ENCODE measurements at places on chromosomes 13 and 19. TPM values are rescaled to one million over a fixed set of nuclear protein-coding genes. Genes with fewer than 3 reads are reported as not detected.

ZNF177 gene
- 2.1 TPM for total RNA-seq

SMIM44 gene
- total RNA-seq, result not detected

KCNN4 gene
- 0.30 TPM for total RNA-seq

PRX gene
- total RNA-seq, result 1.2 TPM

SHD gene
- not detected for total RNA-seq

SLC5A5 gene
- total RNA-seq, result not detected

SIGLEC8 gene
- not detected for total RNA-seq

SBK3 gene
- total RNA-seq, result not detected
